Breast epithelium (tissue), 4 donors: ENCODE measurements at places on chromosomes 7 and 10. TPM values are rescaled to one million over a fixed set of nuclear protein-coding genes. Genes with fewer than 3 reads are reported as not detected.

- no peak for DNase-seq
Measured at GRCh38 chr10:107657851-107658250, 493.3 kb upstream of the SORCS1 start.

The BEND7 gene
- 19.3 TPM for total RNA-seq

DNA sequence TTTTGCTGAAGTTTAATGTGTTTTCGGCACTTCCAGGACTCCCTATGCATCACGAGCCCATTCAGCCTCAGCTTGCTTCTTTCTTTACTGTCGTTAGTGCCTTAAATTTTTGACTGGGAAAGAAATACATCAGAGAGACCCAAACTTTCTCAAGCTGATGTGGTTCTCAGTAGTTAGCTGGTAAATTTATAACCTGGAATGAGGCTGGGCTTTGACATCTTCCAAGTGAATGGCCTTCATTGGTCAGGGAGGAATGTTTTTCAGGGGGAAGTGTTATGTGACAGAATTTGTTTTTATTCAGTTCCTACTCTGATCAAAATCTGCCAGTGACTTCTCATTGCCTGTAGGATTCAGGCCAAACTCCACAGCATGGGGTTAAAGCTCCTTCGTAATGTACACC lies 296.9 kb downstream of the SORCS3 start:
- no peak for DNase-seq

The PBLD gene
- total RNA-seq: 5.9 TPM

GRCh38 chr7:23394488-23395171 lies 75.7 kb downstream of the IGF2BP3 start:
- DNase-seq: no peak

The NEUROD6 gene
- total RNA-seq: not detected

GRCh38 chr7:81114633-81115032 lies 195.8 kb upstream of the SEMA3C start:
- no peak for DNase-seq

GRCh38 chr10:89171263-89171872 lies 35.7 kb downstream of the CH25H start:
- DNase-seq: no peak

- no peak for DNase-seq
Measured at GRCh38 chr7:25303281-25304181, 75.2 kb upstream of the NPVF start.

The NRAP gene
- not detected for total RNA-seq

DNA sequence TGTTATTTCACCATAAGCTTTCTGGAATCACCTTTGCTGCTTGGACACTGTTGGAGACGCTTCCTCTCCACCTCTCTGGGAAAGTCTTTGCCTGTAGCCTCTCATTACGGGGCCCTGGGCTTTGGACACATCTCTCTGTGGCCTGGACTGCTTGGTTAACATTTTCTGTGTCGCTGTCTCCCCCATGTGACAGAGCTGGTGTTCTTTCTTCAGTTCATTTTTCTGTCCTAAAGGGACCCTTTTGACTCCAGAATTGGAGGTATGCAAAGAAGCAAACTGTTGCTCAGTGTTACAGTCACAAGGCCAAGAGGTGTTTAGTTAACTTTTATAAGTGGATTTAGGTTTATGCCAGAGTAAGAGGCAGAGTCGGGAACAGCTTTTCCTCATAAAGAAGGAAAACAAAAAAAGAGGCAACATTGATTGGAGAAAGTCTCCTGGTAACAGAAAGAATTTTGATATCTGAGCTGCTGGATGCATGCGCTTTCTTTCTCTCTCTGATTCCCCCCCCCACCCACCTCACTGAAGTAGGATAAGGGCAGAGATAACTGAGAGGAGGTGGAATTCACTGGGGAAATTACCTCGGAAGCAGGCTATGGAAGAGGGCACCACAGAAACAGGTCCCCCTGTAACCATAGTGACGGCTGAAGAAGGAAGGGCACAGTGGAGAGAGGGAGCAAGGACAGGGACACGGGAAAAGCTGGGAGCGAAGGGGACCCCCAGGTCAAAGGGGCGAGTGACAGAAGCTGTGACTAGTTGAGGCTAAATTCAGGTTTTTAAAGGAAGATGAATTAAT lies 57.8 kb downstream of the LGI1 start:
- no peak for DNase-seq

GRCh38 chr7:129067943-129068548 lies 13.1 kb upstream of the TNPO3 start:
- DNase-seq: no peak

GRCh38 chr7:111942450-111943081 lies 263.6 kb downstream of the DOCK4 start:
- no peak for DNase-seq

DNA sequence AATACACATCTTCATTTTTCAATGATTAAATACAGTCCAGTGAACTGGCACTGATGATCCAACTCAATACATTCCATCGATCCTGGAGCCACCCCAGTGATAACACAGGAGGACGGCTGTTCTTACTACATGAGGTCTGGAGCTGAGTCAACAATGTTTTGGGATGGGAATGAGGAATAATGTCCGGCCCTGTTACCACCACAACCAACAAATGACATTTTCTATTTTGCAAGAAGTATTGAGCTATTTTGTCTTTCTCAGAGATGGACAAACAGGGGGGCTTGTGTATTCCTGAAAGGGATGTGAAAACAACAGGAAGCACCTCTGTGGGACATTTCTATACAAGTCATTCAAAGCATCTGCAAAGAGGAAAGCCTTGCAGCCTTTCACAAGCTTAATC lies 249.2 kb downstream of the PARD3 start:
- no peak for DNase-seq

GRCh38 chr7:91784469-91784868 lies 96.0 kb downstream of the MTERF1 start:
- no peak for DNase-seq

DNA sequence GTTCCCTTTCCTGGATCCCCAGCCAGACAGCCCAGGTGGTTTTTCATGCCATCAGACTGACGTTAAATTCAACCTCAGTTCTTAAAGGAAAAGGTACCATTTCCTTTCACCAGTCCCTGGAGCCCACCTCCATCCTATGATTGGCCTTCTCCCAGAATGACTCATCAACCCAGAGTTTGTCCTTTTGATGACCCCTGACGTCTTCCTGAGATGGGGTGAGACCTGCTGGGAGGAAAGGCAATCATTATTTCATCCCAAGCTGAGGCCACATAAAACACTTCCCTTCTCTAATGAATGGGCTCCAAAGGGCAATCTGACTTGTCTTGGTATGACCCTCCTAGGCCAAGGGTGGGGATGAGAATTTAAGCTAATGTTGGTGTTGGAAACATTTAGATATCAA lies 750.7 kb downstream of the SUGCT start:
- no peak for DNase-seq

DNA sequence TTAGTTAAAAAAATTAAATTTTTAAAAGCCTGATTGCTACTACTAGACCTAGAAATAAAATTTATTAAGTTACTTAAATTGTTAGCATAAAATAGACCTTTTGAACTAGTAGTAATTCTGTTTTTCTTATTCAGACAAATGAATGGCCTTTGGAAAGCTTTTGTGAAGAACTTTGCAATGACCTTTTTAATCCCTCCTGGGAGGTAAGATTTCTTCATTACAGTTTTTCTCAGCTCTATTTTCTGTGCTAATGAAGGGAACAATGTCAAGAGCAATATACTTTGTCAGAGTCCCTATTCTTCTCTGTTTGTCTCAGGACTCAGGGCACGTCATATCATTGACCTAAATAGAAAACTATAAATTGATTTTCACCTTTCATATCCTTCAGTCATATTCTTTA lies 33.5 kb downstream of the BTAF1 start:
- DNase-seq: no peak

The CALHM3 gene
- not detected for total RNA-seq

The C10orf62 gene
- 0.33 TPM for total RNA-seq

- DNase-seq: no peak
Measured at GRCh38 chr7:134465491-134465890, 6.6 kb upstream of the AKR1B1 start.

- DNase-seq: no peak
Measured at GRCh38 chr7:124723012-124723411, 42.6 kb downstream of the GPR37 start.

GRCh38 chr7:105934572-105935185 lies 28.4 kb upstream of the CDHR3 start:
- no peak for DNase-seq

GRCh38 chr10:61541960-61542359 lies 88.8 kb upstream of the TMEM26 start:
- no peak for DNase-seq

DNA sequence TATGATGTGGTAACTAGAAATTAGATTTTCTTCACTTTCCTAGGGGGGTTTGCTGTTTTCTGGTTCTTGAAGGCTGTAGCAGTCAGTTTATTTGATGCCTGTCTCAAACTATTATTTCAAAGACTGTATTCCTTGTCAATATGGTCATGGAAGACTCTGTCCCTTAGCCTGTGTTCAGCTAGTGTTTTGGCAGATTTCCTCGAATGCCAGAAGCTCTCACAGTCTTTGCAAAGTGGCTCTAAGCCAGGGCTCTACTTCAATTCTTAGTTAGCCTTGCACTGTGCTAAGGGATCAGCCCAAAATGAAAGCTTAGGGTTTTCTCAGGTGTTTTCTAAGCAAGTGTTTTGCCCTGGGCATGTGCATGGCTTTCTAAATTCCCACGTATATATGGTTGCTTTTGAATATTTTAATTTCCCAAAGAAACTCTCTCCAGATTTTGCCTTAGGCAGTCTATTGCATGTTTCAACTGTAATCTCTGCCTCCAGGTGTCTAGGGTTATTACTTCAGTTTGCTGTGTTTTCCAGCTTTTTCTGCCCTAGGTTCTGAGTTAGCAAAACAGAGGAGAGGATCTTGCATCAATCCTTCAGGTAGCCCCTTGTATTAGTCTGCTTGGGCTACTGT lies 7.2 kb upstream of the C1GALT1 start:
- no peak for DNase-seq

- DNase-seq: no peak
Measured at GRCh38 chr10:33749790-33750189, 415.3 kb upstream of the NRP1 start.

GRCh38 chr10:8050556-8051108 lies 3.9 kb upstream of the GATA3 start:
- no peak for DNase-seq

- no peak for DNase-seq
Measured at GRCh38 chr10:78266741-78267469, 233.2 kb downstream of the RPS24 start.

DNA sequence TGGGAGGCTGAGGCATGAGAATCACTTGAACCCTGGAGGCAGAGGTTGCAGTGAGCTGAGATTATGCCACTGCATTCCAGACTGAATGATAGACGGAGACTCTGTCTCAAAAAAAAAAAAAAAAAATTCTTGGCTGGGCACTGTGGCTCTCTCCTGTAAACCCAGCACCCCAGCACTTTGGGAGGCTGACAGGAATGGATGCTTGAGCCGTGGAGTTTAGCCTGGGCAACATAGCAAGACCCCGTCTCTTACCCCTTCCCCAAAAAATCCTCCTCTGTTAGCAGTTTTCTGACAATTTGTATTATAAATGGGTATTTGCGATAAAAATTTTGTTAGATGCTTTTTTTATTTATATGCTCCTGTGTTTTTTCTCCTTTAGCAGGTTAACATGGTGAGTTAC lies 11.0 kb downstream of the SAMD8 start:
- DNase-seq: no peak

The NXPH1 gene
- not detected for total RNA-seq

DNA sequence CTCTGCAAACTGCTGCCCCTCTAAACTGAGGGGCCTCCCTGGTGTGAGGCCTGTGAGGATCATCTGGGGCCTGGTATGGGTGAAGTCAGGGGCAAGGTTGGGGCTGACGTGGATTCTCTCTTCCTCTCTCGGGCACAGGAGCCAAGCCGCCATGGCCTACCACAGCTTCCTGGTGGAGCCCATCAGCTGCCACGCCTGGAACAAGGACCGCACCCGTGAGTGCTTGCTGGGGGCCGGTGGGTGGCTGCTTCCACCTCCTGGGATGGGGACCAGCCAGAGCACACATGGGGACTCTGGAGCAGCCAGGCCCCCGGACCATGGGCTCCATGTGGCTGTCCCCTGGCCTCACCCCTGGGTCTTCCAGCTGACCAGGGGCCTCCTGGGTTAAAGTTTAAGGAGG lies 11.0 kb downstream of the ARPC1B start:
- DNase-seq: no peak

DNA sequence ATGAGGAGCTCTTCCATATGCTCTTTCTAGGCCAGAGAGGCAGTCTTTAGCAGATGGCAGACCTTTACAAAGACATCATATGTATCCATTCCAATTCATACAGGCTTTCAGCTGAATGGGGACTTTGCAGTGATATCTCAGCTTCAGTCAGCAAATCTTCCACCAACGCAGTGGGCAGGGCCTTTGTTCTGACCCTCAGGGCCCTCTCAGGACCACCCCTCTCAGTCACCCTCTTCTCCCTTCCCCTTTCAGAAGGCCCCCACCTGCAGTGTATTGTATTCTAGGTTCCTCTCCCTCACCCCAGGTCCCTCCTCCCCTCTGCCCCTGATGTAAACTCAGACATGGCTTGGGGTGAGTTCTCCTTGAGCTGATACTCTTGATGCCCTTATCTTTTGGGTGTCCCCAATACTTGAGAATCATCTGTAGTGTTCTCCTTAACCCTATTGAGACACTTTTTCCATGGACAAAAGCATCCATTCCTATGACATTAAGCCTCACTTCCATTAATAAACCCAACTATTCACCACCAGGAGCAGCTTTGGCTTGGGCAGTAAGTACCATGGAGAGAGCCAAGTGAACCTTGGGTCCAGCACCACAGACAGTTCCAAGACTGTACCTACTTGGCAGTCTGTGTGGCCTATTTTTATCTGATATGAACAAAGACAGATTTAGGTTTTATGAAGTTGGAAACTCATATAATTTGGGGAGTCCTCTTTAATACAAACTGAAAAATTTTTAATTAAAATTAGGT lies 62.7 kb downstream of the ADCYAP1R1 start:
- DNase-seq: no peak

DNA sequence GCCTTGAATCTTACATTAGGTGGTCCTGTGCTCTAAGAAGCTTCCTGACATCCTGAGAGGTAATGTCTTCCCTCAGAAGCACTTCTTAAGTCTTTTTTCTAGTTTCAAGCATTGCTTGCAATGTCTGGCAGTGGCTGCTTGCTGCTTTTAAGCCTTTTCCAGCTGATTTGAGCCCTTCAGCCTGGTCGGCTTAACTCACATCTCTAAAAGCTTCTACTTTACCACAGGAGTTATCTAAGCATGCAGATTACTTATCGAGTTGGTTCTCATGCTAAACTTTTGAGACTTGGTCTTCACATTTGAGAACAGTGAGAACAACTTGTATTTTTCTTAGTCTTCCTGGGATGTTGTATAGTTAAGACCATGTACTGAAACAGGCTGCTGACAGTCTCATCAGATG lies 3.9 kb downstream of the LRMDA start:
- DNase-seq: no peak

The INSYN2A gene
- total RNA-seq: 0.16 TPM

The ATG9B gene
- total RNA-seq: 2.0 TPM

DNA sequence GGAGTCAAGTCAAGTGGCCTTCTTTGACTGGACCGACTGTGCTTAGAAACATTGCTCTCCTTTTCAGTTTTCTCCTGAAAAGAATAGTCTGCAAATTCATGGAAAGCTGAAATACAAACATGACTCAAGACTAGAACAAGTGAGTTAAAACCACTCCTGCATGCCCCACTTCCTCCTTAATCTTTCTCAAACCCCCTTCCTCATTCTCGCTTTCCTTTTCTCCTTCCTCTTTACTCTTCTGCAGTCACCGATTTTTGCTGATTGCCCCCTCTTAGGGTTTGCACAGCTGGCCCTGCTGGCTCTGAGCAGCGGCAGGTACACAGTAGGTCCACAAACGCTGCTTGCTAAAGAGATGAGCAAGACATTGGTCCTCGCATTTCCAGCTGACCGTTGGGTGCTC lies 34.8 kb upstream of the MKI67 start:
- DNase-seq: no peak

The FKBP6 gene
- not detected for total RNA-seq

GRCh38 chr10:79418274-79418673 lies 27.1 kb downstream of the ZCCHC24 start:
- peak; percentile 28 for DNase-seq
